GM12865 (cell line): ENCODE measurements at places on chromosomes 12 and 14.
A peak's percentile ranks its signal among the peaks of the same experiment; 100 is the strongest.

- no peak for DNase-seq
These were observed 105.1 kb downstream of the STXBP6 start for GRCh38 chr14:24944800-24945199.

DNA sequence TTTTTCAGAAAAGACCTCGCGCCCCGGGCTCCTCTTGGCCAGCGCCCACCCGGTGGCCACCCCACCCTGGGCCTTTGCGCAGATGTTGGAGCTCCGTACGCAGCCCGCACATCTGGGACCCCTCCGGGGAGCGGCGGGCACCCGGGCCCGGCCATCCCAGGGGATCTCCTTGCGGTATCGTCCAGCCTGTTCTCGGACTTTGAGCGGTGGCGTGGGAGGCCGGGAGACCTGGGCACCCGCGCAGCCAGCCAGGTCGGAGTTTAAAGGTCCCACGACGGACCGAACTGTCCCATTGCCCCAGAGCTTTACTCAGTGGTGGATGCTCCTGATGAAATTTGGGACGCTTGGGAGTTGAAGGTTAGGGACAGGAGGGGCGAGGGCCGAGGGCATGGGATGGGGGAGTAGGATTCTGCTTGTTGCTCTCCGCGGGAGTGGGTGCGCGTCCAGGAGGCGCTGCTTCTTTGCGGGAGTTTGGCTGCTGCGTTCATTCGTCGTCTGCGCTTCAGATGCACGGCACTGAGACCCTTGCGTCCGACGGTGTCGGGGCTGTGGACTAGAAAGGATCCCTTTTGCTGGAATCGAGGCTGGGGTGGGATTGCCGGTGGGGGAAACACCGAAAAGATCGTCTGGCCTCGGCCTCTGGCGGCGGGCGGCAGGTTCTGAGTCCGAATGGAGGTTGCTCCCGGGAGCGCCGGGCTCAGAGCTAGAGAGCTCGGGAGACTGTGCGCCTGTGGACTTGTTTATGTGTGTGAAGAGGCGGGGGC, 1.4 kb downstream of the NTF3 start:
- no peak for DNase-seq

- no peak for DNase-seq
These were observed 139.7 kb downstream of the TTLL5 start for GRCh38 chr14:75800792-75801191.

DNA sequence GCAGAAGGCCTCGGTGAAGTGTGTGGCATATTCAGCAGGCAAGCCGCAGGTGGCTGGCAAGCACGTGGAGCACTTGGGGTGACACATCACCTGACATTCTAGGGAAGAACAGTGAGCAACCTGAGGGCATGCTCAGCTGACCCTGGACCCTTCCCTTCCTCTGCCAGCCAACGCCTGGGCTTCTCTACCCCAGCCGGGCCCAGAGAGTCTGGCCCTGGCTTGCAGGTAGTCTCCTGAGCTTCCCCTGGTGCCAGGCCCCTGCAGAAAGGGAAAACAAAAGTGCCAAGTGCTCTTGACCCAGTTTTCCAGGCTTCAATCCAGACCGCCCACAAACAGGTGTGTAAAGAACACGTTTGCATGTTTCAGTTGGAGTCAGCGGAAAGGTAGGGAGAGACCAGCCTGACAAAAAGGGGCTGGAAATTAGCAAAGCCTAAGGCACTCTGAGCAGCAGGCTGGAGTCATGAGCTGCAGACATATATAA, 45.7 kb downstream of the PRKAB1 start:
- no peak for DNase-seq

DNA sequence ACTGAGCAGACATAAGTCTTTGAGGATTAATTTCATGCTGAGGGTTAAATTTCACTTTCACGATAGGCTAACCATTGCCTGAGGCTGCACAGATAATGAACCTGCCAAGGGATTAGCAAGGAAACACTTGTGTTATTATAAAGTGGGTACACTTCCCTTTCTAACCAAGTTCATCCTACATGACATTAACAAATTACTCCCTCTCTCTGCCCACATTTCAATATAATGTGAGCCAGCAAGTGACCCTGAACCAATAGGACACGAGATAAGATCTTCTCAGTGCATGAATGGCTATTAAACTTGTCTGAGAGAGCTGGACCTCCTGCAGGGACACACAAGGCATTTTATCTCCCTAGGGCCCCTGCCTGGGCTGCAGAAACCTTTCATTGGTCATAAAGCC, 173.5 kb downstream of the PAX9 start:
- no peak for DNase-seq

DNA sequence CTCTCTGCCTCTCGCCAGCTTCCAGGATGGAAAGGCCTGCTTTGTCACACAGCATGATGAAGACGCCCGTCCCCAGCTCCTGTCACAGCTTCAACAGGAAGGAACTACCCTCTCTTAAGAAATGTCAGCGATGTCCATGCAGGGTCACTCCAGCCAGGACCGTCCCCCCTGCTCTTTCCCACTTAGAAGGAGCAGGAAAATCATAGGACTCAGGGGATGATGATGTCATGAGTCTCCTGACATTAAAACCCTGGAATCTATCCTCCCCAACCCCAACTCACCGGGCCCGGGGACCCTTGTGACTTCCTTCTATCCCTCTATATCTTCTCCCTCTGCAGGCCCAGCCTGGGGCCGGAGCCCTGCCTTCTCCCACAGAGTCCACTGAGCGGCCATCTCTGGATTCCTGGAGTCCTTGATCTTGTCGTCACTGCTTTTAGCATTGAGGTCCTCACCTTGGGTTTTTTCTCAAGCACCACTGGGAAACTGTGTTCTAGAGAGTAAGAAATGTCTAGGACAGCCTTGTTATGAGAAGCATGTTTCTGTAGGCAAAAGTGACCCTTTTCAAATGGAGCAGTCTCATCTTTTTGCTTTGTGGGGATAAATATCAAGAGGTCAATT, 42.8 kb upstream of the P2RX7 start:
- no peak for DNase-seq

- peak; percentile 92 for DNase-seq
These were observed 33.6 kb downstream of the KCNA1 start for GRCh38 chr12:4943067-4943937.

GRCh38 chr14:103773521-103773920, 57.9 kb downstream of the ZFYVE21 start:
- no peak for DNase-seq

DNA sequence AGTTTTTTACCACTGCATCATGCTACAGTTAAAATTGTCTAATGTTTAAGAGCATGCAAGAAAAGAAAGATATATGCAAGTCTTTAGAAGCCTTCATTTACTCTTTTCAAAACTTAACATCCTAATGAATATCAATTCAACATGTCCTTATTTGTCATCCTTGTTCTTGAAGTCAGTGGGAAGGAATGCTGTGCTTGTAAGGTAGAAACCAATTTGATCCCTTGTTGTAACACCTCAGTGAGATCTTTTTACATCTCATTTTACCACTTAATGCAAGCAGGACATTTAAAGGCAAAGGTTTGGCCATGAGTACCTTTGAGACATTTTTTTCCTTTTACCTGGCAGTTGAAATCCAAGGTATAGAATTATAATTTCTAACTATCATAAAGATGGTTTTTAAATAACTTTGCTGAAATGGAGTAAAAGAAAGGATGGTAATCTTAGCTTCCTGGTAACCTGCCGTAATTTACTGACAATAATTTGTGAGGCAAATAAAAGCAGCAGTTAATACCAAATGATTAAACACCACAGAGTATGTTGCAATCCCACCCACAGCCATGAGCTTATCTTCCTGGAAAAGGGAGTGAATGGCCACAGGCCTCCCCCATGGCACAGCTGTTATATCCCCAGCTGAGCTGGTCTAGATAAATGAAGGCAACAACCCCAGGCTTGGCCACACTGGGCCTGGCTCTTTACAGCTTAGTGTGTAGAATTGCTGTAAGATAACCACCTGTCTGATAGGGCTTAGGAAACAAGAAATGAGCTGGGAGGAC, 33.2 kb upstream of the STRN3 start:
- no peak for DNase-seq

GRCh38 chr12:117686911-117687377, 281.8 kb downstream of the KSR2 start:
- no peak for DNase-seq

DNA sequence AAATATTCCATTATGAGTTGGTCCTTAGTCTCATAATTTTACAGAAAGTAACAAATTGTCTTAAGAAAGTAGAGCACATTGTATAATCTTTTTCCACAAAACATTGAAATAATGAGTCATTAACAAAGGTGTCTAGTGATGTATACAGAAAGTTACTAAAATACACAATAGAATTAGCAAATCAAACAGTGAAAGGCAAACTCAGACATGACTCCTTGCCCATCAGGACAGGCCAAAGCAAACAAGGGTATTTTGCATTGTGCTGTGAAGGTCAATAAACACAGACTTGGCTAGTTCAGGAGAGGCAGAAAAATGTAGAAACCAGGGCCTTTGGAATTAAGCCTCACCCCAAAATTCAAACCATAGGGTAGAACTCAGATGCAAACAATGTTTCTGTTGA, 37.3 kb downstream of the SIX4 start:
- DNase-seq: no peak

- DNase-seq: no peak
These were observed 120.6 kb downstream of the TGFB3 start for GRCh38 chr14:75861161-75861621.

GRCh38 chr14:95562892-95563685, 28.2 kb downstream of the GLRX5 start:
- DNase-seq: peak; percentile 40

- DNase-seq: no peak
These were observed 34.2 kb downstream of the PTPRB start for GRCh38 chr12:70603044-70603443.

DNA sequence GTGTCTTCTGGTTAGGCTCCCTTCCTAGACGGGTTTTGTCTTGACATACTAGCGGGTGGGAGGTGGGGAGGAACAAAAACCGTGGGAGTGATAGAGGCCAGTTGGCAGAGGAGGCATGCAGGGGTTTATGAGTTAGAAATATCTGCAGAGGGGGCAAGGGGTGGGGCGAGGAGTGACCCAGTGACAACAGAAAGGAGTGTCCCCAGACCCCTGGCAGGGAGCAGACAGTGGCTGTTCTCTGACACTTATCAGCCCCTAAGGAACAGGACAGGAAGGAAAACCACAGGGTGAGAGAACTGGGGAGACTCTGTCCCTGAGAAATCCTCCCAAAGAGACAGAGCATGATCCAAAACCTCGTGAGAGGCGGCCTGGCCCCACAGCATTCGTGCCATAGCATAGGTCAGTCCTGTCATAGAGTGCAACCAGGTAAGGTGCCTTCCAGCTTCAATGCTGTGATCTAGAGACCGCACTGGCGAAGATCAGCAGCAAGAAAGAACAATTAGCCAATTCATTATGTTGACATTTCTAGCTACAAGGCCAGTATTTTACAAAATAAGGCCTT, 141.4 kb downstream of the CRADD start:
- no peak for DNase-seq

- DNase-seq: no peak
These were observed 94.7 kb downstream of the TMTC2 start for GRCh38 chr12:82781309-82781997.

- DNase-seq: peak; percentile 66
These were observed 187.2 kb upstream of the NEDD1 start for GRCh38 chr12:96719660-96720362.

DNA sequence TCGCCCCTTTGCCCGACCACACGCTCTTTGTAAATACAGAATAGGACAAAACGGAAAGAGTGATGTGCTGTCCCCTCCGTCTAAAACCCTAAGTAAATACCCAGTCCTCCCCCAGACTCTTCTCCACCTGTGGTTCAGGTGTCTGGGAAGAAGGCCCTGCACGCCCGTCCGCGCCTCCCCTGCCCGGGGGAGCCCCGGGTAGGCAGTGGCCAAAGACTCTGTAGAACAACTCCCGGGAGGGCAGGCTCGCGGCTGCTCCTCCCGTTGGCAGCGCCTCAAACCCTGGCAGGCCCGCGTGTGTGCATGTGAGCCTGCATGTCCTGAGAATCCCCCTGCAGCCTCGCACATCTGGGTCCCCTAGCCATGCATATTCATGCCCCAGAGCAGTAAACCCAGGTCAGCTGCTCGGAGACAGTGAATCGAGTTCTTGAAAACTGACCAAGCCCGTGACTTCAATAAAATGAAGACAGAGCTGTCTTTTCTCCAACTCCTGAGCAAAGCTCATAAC, 165.8 kb downstream of the MON2 start:
- DNase-seq: peak; percentile 27

- DNase-seq: no peak
These were observed 501.1 kb downstream of the NAV3 start for GRCh38 chr12:78331753-78332152.

- no peak for DNase-seq
These were observed 56.2 kb upstream of the RTRAF start for GRCh38 chr14:51933191-51933590.

DNA sequence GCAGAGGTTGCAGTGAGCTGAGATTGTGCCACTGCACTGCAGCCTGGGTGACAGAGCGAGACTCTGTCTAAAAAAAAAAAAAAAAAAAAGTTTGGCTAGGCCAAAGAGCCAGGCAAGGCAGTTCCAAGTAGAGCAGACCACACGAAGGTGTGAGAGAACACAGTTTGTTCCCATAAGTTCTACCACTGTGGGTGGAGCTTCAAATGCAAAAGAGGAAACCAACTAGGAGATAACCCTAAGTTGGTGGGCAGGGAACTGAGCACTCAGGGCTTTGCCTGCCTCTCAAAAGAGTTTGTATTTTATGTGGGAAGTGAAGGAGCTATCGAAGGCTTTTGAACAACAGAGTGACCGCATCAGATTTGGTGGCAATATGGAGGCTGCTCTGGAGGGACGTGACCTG, 15.1 kb downstream of the SOCS2 start:
- no peak for DNase-seq

GRCh38 chr12:19010087-19010486, 119.4 kb upstream of the PLEKHA5 start:
- DNase-seq: no peak

- DNase-seq: no peak
These were observed 42.1 kb downstream of the CCDC85C start for GRCh38 chr14:99561864-99562263.

- DNase-seq: no peak
These were observed 166.3 kb downstream of the PHLDA1 start for GRCh38 chr12:75865315-75865714.

GRCh38 chr12:122318607-122319605, 52.6 kb upstream of the VPS33A start:
- DNase-seq: no peak

DNA sequence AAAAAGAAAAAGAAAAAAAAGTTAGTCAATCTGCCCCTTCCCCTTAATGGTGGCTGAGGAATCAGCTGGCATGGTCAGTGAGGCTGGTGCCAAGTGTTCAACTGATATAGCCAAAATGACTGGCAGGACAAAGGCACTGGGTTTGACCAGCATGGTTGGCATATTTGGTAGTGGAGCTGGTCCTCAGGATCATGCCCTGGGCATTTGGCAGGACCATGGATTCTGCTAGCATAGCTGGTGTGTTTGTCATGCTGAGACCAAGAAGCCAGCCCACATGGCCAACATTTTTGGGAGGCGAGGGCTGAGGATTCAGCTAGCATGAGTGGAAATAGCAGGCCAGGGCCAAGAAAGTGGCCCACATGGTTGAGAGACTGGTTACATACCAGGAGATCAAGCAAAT, 136.5 kb downstream of the FBXL14 start:
- DNase-seq: no peak
